Omental fat pad (tissue), 4 donors: ENCODE measurements at places on chromosomes 4 and X.

DNA sequence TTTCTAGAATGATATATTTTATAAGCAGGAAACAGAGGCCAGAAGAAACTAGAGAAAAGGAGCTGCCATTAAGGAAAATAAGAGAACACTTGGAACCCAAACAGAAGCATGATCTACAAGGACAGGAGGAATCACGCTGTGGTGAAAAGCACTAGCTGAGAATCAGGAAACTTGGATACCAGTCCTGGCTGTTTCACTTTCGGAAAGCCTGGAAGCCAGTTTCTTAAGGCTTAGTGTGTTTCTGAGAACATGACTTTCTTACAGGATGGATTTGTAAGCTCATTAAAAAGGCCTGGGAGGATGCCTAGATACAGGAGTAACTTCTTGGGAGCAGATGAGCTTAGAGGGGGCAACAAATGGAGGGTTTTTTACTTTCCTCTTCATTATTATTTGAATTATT is 36.9 kb downstream of the TLL1 start:
- no peak for DNase-seq

DNA sequence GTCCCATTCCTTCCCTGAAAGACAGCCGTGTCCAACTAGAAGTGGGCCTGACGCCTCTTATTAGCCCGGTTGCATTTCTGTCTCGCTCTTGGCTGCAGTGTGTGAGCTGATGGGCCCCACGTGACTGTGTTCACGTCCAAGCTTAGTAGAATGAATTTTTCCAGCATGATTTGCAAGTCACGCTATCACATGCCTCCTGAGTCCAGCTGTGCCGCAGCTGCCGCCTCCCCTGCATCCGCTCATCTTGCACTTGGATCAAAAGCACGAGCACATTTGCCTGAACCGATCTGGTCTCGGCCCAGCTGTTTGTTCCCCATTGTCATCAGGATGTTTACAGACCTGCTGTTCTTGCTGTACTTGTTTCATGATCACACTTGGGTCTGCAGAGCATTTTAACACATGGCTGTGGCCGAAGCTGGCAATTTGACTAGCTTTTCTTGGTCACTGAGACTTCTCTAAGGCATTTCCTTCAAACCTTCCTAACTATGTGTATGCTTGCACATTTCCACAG is 126.5 kb downstream of the KIT start:
- DNase-seq: no peak

DNA sequence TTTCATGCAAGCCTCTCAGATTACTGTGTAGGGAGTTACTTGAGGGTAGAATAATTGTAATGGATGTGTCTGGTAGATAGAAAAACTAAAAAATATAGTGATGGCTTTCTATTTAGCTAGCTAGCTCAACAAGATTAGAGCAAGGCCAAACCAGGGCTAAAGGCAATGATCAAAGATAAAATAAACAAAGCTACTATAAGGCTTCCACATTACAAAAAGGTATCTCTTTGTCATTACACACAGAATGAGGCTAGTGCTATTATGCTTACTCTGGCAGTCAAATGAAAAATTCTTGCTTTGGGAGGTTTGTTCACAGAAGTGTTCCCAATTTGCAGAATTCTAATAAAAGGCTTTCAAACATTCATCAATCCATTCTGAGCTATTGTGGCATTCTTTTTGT is 121.6 kb upstream of the HTR2C start:
- DNase-seq: no peak

DNA sequence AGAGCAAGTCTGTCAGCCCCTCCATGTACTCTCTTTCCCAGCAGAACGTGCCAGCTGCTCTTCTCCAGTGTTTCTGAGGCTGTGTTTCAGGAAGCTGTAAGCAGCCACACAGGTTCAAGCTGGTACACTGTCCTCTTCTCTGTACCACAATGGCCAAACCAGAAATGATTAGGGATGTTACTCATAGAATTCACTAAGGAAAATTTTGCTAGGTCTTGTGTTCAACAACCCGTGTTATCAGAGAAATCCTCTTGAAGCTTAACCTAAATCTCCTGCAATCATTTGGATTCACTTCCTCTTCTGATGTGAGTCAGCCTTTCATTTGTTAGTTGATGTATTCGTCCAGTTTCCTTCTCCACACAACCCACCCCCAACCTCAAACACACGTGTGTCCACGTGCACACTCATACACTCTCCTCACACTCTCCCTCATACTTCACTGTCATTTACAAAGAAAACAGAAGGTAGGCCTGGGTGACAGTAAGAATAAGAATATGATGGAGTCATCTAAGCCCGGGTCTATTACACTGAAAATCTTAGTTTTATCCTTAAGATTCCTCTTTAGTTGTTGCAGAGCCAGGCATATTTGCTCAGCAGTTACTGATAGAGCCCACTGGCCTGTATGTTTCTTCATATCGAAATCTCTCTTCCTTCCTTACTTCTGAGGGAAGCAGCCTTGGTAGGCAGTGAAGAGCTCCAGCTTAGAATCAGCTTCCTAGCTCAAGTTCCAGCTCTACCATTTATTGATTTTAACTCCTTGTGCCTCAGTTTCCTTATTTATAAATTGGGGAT is 63.4 kb downstream of the DCUN1D4 start:
- DNase-seq: no peak

DNA sequence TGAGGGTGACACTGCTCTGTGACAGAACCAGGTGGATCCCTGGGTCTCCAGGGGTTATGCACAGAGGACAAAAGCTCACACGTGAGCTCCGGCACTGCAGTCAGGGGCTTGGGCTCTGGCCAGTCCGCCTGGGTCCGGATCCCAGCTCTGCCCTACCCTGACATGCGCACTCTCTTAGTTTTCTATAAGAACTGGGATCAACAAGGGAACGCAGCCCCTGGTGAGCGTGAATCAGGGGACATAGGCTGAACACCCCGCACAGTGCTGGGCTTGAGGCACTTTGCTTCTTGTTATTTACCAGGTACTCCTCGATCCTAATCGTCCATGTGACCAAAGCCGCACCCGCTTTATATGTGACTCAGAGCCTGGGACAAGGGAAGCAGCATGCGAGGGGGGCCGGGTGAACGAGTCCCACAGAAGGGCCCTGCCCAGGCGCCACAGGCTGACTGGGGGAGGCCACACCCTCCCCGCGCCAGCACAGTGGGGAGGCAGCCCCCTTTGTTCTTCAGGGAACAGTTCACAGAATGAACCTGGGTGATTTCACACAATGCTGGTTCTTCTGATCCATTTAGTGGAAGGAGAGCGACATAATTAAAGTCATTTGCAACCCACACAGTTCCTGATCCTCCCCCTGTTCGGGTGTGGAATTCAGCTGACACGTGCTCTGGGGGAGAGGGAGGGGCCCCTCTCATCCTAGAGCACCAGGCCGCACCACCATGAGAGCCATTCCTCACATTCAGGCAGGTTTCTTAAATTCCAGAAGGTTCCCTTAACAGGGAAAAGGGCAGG is 55.5 kb downstream of the WFS1 start:
- DNase-seq: no peak

GRCh38 chr4:43564107-43564506 is 671.6 kb downstream of the GRXCR1 start:
- no peak for DNase-seq

DNA sequence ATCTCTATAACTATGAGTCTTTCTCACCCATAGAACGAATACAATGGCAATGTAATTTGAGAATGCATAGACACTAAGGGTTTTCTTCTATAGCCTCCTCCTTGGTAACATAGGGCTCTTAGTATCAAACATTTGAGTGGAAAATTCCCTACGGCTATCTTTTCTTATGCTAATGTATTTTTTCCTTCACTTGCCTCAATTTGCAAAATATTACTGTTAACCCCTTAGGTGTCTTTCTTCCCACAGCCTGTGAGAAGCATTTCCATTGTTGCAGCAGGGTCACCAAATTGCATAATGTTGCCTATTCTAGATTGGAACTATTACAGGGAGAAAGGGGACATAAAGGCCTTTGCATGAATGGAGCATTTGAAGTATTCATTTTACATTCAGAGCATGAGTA is 140.5 kb upstream of the RAPGEF2 start:
- DNase-seq: no peak

GRCh38 chr4:164136180-164136616 is 617.7 kb upstream of the SMIM31 start:
- DNase-seq: no peak

DNA sequence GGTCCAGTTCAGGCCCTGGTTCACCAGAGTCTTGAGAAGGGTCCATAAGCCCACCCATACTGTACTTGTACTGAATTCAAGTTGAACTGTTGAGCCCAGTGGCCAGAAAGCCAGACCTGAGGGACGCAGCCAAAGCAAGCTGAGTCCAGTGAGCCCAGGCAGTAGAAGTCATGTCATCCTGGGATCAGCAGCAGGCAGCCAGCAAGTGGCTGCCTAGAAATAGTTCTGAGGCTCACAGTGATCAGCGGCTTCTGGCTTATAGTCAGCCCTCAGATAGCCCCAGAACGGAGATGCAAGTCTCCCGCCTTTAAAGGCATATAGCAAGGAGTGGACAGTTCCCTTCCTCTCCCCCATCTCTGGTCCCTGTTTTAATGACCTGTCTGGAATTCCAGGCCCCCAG is 347.1 kb downstream of the FBXW7 start:
- DNase-seq: no peak

DNA sequence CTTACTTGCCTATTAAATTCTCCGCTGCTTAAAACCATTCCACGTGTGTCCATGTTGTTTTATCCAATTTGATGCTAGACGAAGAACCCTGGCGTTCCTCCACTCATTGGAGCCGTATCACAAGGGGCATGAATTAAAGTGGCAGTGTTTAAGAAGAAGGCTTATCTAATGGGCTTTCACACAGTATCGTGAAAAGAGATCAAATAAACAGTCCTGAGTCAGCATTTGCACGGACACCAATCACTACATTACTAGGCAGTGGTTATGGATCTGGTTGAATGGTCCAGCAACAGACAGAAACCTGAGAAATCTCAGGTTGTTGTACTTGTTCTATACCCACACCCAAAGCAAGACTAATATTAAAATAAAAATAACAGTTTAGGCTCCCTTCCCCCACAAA is 671.6 kb downstream of the FAT4 start:
- DNase-seq: no peak
